ENCODE measurements at places on chromosomes 11 and 22.

- DNase-seq, result no peak
Observed at GRCh38 chr11:66983275-66983924, 8.3 kb downstream of the C11orf86 start.

- no peak for DNase-seq
Observed at GRCh38 chr11:113420808-113421207, 33.2 kb downstream of the ANKK1 start.

- no peak for DNase-seq
Observed at GRCh38 chr11:12380565-12381325, 3.4 kb downstream of the PARVA start.

GRCh38 chr11:87039371-87039770 lies 1.6 kb downstream of the TMEM135 start:
- DNase-seq, result peak; percentile 19

DNA sequence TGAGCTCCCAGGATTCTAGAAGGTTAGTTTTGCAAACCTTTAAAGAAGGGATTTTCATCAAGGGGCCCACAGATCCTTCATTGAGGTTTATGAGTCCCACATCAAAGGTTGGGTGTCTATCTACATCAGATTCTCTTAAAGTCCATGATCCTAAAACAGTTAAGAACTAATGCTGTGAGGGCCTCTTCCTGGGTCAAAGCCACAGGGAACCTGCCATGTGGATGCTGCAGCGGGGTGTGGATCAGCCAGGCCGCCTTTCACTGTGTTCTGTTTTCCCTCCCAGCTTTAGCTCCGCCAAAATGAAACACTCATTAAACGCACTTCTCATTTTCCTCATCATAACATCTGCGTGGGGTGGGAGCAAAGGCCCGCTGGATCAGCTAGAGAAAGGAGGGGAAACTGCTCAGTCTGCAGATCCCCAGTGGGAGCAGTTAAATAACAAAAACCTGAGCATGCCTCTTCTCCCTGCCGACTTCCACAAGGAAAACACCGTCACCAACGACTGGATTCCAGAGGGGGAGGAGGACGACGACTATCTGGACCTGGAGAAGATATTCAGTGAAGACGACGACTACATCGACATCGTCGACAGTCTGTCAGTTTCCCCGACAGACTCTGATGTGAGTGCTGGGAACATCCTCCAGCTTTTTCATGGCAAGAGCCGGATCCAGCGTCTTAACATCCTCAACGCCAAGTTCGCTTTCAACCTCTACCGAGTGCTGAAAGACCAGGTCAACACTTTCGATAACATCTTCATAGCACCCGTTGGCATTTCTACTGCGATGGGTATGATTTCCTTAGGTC lies 5.3 kb downstream of the SERPIND1 start:
- DNase-seq, result no peak

- DNase-seq, result peak; percentile 55
Observed at GRCh38 chr11:75655605-75656004, 13.2 kb downstream of the MAP6 start.

- DNase-seq, result no peak
Observed at GRCh38 chr11:104731890-104732289, 166.4 kb downstream of the CASP12 start.

DNA sequence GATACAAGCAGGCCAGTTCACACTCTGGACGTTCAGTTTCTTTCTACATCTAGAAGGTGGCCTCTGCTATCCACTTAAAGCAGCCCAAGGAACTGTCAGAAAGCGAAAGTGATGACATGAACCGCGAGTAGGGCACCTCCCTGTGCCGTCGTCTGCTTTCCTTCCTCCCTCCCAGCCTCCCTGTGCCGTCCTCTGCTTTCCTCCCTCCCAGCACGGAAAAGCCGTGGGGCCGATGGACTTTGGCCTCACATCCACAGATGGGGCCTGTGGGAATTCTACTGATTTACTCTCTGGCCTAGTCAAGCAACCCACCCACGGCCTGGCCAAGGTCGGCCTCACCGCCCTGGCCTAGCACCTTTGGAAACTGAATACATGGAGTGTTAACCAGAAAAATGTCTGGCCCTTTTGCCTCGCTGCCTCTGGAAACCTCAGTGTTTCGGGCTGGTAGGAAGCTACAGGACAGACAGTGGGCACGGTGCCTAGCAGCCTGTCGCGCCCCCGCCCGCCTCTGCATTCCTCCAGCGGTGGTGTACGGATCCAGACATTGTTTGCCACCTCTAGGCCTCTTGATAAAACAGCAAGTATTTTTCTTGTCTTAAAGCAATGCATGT lies 14.2 kb downstream of the PEX26 start:
- peak; percentile 43 for DNase-seq

GRCh38 chr11:123194337-123195187 lies 486 bp downstream of the CLMP start:
- DNase-seq, result peak; percentile 48
